ENCODE measurements at places on chromosomes 4 and X.
A peak's percentile ranks its signal among the peaks of the same experiment; 100 is the strongest.

GRCh38 chr4:100278567-100278966 lies 88.3 kb upstream of the DDIT4L start:
- DNase-seq = no peak

GRCh38 chrX:121254336-121254735 lies 206.9 kb downstream of the GLUD2 start:
- no peak for DNase-seq

DNA sequence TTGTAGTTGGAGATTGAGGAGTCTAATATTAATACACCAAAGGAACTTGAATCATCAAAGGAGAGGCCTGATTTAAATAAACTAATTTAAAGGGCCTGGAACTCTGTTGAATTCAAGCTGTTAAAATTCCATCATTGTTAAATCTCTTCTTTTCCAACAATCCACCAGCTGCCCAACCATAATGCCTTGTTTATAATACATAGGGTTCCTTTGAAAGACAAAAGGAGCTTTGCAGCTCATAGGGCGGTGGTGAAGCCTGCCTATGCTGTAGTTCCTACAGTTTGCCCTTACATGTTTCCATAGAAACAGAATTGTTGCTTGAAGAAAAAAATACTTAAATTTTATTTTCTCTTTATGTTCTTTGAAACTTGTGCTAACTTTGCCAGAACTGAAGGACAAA lies 102.8 kb downstream of the GLUD2 start:
- DNase-seq = no peak

DNA sequence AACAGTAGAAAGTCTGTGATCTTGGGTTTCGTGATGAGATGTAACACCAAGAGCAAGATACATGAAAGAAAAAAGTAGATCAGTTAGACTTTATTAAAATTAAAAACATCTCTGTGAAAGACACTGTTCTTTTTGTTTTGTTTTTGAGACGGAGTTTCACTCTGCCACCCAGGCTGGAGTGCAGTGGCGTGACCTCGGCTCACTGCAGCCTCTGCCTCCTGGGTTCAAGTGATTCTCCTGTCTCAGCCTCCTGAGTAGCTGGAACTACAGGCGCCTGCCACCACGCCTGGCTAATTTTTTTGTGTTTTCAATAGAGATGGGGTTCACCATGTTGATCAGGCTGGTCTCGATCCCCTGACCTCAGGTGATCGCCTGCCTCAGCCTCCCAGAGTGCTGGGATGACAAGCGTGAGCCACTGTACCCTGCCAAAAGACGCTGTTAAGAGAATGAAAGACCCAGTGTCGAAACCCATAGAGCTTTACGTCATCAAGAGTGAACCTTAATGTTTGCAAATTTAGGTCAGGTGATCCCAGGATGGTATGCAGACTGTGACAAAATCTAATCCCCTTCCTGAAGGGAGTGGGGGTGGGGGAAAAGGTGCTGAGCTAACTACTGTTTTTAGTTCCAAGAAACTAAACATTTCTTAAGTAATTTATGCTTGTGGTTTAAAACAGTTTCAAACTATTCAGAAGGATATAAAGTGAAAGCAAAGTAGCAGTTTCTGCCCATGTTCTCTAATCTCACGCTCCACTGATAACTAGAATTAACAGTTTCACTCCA lies 8.0 kb downstream of the OFD1 start:
- DNase-seq = peak; percentile 21

DNA sequence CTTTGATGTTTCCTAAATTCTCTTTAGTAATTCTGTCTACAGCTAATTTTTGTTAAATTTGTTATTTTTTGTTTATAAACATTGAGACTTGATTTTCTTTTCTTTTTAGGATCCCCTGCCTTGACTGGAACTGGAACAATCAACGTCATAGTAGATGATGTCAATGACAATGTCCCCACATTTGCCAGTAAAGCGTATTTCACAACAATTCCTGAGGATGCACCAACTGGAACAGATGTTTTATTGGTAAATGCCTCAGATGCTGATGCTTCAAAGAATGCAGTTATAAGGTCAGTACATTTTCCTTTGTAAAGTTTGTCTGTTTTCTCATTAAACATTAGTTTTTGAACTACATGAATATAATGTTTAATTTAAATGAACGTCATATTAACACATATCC lies 119.4 kb downstream of the FAT4 start:
- DNase-seq = no peak

DNA sequence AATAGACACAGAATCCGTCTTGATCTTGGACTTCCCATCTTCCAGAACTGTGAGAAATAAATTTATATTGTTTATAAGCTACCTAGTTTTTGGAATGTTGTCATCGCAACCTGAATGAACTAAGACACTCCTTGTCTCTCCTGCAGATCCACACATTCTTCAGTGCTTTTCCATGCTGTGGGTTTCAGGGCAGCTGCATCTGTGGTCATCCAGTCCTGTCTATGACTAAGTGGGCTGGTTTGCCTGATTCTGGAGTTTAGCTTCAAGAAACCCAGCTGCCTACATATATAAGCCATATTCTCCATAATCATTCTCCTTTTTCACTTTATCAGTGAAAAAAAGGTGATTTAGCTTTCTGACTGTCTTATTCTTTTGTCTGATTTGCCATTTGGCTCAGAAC lies 170.3 kb upstream of the KIT start:
- DNase-seq = no peak

DNA sequence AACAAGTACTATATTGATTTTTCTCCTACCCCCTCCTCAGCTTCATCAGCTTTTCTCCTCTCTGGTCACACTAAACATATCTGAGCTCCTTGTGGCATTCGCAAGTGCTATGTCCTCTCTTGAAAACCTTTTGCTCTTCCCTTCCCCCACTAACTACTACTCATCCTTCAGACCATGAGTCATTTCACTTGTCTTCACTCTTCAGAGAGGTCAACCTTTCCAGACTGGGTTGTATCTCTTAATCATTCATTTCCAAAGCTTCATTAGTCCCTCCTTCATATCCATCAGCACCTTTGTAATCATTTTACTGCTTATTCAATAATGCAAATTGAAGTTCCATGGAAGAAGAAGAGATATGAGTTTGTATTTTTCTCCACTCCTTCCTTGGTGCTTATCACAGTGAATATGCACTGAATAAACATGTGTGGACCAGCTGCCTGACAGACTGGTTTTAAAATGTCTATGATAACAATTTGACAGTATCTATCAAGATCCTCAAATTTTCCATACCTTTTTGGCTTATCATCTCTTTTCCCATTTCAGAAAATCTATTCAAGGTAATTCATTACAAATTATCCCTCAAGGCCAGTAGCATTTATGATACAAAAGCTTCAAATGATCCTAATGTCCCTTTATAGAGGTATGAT lies 28.4 kb downstream of the DDX60L start:
- no peak for DNase-seq

DNA sequence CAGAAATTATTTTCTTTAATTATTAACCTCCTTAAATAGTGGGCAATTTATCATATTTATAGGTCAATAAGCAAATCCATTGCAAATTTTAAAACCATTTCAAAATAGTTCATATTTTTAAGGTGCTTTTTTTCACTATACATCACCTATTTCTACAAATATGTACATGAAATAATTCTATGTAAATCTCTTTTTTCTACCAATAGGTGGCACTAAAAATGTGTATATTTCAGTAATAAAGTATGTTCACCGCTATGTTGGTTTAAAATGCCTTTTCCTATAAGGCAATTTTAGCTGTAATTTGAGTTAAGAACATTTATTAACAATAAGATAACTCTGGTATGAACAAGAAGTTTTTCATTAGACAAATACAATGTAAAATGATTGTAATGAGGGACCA lies 672.2 kb downstream of the KCTD8 start:
- no peak for DNase-seq

DNA sequence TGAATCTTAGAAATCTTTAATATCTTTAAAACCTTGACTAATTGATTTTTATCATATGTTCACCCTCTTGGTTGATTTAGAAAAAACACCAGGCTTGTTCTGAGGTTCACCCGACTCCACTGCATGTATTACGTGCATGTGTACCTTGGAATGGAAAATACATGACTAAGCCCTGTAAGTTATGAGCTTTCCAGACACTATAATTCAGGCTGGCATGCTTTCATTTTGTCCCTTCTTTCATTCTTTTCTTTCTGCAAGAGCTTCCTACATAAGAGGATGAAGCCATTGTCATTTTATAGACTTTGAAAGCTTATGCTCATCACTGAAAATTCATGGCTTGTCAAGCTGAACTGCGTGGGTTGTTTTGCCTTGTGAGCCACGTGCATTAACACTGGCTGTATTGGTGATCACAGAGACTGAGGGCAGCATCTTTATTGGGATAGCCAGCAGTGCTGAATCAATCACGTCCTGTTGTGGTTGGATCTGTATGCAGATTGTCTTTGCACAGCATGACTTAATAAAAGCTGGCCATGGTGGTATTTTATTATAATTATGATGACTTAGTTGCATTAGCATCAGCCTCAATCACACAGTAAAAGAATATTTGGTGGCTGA lies 141.9 kb downstream of the SLIT2 start:
- no peak for DNase-seq

DNA sequence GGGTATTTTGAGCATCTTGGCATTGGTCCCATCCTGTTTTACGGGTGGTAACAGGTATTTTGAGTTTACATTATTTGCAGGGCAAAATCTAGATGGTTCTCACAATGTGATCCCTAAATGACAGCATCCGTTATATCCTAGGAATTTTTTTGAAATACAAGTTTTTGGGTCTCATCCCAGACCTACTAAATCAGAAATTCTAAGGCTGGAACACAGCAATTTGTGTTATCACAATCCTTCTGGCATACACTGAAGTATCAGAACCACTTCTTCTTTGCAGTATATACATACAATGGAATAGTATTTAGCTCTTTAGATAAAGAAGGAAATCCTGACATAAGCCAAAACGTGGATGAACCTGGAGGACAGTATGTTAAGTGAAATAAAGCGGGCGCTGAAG lies 104.1 kb upstream of the LSM6 start:
- no peak for DNase-seq

- no peak for DNase-seq
These were observed 12.6 kb downstream of the DGKQ start for GRCh38 chr4:960636-961350.

DNA sequence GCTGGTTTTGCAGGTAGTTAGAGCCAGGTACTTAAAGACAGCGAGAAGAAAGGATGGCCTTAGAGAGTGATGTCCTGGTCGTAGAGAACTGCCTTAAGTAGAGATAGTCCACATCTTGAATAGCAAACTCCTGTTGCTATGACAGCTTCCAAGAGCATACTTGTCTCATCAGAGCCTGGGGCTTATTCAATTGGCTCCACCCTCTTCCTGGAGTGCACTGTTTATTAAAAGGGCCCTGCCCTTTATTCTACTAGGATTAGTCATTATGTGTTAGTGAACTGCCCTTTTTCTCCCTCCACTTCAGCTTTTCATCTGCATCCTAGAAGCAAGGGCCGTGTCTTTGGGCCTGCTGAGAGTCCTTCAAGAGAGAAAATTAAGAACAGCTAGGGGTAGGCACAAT lies 94.5 kb upstream of the EOLA2 start:
- no peak for DNase-seq

- no peak for DNase-seq
These were observed 4.5 kb upstream of the FGF16 start for GRCh38 chrX:77442728-77443127.

DNA sequence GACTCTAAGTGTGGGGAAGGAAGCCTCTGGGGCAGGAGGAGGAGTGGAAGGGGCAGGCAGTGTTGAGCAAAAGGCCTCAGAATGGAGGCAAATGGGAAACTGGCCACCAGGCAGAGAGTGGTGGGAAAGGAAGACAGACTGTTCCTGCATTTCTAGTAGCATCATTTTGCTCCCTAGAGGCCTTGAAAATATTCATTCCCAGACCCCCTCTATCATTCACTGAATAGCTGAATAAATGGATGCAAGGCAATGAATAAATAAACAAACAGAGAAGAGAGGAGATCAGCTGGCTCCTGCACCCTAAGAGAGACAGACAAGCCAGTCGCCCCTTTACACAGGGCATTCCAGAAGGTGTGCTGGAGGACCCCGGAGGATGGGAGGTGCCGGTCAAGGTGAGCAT lies 511.9 kb downstream of the BCOR start:
- no peak for DNase-seq

- no peak for DNase-seq
These were observed 124.4 kb downstream of the SPOCK3 start for GRCh38 chr4:167109859-167110258.

- DNase-seq = no peak
These were observed 50.9 kb downstream of the PRKG2 start for GRCh38 chr4:81164126-81164525.

DNA sequence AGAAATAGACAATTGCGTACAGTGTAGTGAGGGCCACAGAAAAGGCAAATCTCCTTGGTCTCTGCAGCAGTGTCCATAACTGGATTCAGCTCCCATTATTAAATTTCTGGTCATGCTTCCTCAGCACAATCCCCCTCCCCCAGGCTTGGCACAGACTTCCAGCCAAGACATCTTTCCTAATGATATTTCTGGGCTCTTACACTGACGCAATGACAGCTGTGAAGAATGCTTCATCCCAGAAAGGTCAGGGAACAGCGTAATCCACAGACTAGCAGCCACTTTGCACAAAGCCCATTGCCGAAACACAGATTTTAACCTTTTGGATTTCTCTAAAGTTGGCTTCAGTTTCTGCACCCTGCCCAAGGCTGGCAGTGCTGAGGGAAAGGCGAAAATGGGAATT lies 597.6 kb upstream of the CPEB2 start:
- no peak for DNase-seq

DNA sequence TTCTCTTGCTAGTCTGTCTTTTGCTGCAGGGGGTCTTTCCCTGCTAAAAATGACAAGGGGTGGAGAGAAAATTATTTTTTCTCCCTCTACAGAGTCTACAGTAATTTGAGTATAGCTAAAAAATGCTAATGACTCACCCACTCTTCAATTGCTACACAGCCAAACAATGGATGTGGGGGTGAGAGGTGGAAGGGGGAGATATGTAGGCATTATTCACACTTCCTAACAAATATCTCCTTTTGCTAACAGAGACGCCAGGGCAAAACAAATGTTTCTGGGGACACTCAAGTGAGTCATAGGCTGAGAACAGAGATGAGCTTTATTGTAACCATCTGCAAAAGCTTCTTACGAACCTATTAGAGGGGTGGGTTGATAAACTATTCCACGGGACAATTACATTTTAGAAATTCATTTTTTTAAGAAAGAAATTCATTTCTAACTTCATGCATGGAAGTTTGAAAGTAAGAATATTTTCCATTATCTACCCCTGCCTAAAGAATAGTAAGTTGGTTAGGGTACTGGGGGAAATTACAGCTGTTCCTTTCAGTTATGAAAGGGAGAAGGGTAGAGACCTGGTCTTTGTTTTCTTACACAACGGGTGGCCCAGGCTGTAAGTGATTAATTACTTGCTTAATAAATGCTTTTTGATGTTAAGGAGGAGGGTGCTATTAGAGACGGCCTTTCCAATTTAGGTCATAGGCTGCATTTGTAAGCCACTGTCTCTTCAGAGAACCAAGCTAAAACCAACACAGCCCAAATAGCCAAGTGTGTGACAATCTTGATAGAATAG lies 12.8 kb downstream of the SCD5 start:
- DNase-seq = no peak

DNA sequence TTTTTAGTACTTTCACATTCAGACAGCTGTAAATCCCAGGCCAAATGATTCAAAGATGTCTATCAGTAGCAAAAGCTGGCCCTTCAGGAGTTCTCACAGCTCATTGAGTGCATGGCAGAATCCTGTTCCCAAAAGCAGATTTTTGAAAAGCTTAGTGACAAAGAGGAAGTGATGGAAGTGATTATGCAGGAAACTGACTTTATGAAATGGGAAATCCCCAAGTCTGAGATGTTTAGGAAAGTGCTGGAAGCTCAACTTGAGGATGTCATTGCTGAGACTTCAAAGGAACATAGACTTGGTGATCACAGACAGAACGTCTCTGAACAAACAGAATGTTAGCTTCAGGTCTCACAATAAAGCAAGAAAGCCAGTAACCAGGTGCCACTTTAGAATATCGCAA lies 51.0 kb upstream of the CFAP47 start:
- peak; percentile 15 for DNase-seq

All from hematopoietic multipotent progenitor cell (in vitro differentiated cells).